Putamen (tissue), 1 donor: ENCODE measurements at places on chromosomes 5 and 9.

DNA sequence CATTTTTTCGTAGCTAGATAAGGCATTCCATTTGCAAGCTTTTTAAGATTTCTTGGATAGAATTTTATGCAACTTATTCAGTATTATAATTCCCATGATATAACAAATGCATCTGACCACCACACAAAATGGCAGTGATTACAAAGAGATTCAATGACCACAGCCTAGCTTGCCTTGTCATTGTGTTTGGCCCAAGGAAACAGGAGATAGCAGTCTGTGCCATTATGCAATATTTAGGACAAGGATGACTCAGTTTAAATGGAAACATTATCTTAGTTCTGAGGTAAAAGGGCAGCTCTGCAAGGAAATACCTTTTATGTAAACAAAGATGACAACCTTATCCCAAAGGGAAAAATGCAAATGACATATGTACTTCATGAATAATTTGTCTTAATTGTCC lies 89.8 kb downstream of the NUDT12 start:
- no peak for DNase-seq

DNA sequence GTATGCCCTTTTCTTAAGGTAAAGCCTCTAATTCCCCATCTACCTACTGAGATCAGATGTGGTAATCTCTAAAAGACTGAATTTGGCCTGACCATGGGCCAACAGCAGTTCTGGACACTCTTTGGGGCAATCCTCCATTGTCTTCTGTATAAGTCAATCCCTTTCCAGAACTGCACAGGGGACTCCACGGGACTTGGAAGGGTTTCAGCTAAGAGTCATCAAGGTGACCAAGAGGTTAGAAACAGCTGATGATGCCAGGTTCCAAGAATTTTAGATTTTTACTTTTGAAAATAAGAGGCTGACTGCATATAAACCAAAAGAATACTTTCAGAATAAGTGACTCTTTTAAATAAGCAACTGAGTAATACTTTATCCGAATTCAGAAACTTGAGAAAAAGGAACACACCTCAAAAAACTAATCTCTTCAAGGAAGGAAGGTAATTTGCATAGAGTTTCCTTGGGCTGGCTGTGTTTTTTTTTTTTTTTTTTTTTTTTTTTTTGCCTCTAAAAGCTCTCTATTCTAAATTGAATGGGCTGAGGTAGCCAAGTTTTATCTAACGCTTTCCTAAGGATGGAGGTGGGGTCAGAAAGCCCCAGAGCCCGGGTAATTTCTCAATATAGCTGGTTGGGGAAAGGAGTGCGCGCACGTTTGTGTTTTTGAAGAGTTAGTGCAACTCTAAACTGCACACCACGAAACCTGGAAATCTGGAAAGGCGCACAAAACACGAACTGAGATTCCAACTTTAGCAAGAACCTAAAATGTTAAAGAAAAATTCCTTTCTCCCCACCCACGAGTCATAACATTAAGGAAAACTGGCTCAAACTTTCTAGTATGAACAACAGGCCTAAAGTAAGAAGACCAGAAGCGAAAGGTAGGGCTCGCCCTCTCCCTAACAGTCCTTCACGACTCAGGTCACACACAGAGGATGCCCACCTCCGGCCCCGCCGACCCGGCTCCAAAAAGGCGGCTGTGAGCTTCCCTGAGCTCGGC lies 1.3 kb downstream of the VCP start:
- DNase-seq = no peak

DNA sequence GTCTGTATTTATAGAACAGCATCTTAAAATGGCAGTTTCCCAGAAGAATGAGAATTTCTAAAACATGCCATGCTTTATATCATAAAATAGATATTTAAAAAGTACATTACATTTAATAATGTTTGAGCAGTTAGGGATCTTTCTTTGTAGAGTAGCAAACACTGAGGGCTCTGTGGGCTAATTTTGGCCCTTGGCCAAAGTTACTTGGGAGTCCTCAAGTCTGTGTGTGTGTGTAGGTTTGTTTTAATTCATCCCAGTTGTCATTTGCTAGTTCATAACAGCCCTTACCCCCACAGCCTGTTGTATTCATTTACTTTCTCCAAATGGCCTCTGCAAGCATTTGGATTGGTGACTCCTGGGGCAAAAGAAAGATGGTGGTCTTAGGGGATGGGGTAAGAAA lies 576.4 kb upstream of the SGCD start:
- no peak for DNase-seq

DNA sequence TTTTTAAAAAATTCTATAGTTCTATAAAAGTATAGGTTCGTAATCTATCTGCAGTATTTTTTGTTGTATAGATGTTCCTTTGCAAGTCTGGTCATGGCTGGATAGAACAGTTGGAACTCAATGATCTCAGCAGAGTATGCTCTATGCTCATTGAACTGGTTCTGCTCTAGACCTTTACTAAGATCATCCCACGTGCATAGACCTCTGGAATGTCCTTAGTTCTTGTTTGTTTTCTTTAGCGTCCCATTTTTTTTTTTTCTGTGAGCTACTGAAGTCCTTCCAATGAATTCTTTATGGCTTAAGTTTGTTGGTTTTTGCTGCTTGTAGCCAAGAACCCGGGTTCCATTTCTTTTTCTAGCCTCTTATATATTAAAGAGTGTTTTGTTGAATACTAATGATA lies 3.5 kb downstream of the TMEM38B start:
- no peak for DNase-seq

- DNase-seq = no peak
Observed at GRCh38 chr5:167269146-167269545, 1022.3 kb upstream of the WWC1 start.

DNA sequence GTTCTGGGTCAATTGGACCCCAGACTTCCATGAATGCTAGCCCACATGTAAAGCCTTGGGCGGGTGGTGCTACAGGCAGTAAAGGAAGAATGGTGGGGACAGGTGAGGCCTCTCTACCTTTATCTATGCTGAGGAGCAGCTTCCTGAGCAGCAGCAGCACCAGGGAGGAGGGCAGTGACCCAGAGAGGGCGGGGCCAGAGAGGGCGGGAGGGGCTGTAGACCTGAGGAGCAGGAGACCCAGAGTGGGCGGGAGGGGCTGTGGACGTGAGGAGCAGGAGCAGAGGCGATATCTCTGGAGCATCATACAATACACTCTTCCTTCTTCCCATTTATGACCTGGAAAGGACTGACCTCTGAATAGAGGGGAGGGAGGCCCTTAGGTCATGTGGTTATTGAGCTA lies 165.9 kb downstream of the MTRR start:
- DNase-seq = no peak

GRCh38 chr5:73265641-73266040 lies 92.6 kb downstream of the TMEM174 start:
- DNase-seq = no peak

DNA sequence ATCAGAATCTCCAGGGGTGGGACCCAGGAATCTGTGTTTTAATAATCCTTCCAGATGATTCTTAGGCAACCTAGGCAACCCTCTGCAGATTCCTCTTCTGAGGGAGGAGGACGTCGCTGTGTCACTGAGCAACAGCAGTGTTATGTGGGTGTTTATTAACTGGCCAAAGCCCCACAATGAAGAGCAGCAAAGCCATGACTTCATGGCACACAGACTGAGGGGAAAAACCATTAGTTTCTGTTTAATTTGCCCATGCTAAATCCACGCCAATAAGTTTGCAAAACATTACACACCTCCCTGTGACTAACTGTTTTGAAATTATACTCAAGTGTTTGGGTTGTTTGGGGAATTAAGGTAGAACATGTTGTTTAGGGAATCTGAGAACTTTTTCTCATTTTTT lies 83.7 kb upstream of the TMED7 start:
- no peak for DNase-seq
